ENCODE measurements at places on chromosomes 13 and 19.
A peak's percentile ranks its signal among the peaks of the same experiment; 100 is the strongest.

DNA sequence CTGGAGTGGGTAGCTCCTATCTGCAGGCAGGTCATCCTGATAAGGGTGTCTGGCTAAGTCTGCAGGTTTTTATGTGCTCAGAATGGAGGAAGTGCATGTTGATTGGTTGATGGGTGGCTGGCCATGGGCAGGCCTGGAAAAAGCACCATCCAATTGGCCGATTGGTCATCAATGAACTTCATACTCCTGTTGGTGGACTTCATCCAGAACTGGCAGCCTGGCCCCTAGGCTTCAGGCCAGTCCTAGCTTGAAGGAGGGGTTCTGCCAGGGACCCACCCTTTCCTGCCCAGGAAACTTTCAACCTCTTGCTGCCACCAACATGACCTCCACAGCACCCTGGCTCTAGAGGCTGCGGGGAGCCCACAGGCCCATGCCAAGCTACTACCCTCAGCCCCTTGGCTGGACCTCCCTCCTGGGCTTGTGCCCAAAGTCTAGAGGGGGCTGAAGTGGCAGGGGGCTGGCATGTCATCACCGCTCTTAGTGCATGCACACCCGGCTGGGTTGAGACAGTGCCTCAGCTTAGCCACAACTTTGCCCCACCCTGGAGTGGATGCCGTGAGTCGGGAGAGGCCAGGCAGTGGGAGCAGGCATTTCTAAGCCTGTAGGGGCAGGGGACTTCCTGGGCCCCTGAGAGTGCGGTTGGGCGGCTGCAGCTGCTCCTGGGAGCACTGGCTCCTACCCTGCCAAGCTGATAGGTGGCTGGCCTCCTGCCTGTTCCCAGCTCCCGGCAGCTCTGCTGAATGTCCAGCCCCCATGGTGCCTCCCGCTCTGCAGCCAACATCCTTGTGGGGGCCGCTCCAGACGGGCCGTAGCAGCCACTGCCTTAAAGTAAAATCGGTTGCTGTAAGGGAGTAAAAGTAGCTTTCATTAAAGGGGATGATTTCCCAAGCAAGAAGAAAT lies 13.2 kb downstream of the DNAJC15 start:
- DNase-seq = no peak

DNA sequence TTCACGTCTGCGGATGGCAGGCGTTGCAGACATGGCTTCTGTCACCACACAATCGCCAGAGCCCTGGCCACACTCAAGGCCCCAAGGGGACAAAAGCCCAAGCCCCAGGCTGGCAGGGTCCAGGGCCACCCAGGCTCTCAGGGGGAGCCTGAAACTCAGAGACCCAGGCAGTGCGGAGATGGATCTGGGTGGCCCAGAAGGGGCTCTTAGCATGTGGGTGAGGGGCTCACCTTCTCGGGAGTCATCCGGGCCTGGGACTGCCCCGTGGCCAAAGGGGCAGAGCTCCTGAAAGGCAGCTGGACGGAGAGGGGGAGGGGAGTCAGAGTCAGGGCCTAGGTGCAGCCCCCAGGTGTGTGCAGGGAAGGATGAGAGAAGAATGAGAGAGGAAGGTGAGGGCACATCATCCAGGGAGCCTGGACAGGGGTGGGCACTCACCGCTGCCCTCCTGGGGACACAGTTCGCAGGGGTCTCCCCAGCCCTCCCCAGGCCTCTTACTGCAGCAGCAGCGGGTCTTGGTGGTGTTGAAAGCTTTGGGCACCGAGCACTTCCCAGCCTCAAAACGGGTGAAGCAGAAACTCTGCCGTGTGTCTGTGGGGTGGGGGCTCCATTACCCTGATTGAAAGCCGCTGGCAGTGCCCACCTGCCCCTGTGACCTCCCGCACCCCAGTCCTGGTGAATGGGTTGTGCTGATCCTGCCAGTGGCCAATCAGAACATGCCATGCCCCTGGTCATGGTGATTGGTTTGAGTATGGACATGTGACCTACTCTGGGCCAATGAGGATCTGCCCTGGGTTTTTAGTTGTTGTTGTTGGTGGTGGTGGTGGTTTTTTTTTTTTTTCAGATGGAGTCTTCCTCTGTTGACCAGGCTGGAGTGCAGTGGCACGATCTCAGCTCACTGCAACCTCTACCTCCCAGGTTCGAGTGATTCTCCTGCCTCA lies 37.4 kb downstream of the CCL25 start:
- no peak for DNase-seq

DNA sequence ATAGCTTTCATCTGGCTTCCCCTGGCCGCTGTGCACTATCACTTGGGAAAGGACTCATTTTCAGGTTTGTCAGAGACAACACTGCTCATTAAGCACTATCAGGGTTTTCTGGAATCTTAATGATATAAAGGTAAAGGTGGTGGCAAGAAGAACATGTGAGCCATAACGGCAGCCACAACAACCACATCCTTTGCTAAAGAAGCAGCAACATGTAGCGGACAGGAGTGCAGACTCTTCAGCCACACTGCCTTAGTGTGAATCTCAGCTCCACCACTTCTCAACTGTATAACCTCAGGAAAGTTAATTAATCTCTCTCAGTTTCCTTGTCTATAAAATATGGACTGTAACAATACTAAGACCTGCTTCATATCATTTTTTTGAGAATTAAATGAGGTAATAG lies 24.1 kb upstream of the MIR17HG start:
- no peak for DNase-seq

DNA sequence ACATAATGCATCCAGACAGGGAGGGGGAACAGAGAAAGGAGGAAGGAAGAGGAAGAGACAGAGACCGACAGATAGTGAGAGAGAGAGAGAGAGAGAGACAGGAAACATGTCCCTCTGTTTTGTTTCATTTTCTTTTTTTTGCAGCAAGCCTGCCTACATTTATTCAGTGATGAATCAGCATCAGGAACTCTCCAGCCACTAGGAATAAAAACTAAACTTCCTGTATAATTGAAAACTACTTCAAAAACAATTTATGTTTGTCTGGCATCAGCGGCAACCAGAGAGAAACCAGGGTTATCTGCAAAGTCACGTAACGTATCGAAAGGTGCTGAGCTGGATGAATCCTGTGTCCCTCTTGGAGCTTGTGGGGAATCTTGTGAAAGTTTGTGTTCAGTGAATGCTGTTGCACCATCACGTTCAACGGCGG lies 148.6 kb upstream of the SOX21 start:
- DNase-seq = no peak

DNA sequence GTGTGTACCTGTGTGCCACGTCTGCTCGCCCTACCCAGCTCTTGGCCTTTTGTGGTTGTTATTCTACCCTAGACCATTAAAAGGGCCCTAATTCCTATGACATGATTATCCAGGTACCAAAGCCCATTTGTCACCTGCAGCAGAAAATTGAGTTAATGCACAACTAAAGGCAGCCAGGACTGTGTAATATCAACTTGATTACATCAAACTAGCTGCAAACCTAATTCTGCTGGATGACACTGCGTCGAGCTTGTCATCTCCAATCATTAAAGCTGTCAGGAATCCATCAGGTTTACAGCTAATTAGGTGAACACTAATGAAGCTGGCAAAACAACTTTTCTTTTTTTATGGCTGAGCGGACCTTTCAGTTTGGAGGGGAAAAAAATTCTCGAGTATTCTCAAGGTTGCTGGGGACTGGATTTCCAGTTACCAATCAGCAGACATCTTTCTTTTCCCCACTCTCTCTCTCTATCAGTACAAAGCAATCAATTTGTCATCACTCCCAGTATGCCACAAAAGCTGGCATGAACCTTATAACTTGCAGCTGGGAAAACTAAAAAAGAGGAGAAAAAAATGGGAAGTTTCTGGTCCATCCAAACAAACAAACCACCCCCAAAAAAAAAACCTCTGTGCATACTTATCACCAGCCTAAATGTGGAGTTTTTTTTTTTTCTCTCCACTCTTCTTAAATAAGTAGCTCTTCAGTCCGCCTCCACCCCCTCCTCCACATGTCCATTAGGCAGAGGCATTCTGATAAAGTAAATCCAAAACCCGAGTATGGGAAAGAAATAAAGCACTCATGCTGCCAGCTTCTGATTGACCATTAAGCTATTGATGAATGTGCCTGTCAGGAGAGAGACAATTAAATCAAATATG lies 2.8 kb downstream of the TSHZ3 start:
- DNase-seq = peak; percentile 5

- DNase-seq = no peak
Measured at GRCh38 chr19:48530066-48530720, 18.6 kb upstream of the LMTK3 start.

GRCh38 chr13:32409001-32409313 lies 19.0 kb downstream of the N4BP2L1 start:
- DNase-seq = no peak

- DNase-seq = no peak
Measured at GRCh38 chr13:80866921-80867320, 526.0 kb upstream of the SPRY2 start.

DNA sequence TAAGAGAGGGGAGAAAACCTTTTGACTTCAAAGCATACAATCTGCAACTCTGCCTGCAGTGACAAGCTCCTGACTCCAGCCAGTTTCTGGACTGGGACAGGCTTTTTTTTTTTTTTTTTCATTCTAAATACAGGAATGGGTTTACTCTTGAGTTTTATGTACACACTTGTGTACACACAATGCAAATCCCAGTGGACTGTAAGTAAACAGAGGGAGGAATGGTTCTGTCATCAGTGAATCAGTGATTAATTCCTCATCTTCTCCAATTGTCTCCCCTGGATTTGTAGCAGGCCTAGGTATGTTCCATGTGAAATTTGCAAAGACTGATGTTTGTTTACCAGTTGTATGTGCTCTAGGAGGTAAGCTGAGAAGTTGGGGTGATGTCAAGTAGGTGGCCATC lies 184.8 kb downstream of the SHISA2 start:
- DNase-seq = no peak

DNA sequence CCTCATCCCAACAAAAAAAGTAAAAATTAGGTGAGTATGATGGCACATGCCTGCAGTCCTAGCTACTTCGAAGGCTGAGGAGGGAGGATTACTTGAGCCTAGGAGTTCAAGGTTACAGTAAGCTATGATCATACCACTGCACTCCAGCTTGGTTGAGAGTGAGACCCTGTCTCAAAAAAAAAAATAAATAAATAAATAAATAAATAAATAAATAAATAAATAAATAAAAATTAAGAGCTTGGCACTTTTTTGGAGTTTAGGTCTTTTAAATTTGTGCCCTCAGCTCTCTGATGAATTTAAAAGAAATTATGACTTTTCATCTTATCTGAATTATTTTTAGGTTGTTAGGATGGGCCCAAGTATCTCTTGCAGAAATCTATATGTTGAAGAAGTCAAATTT lies 8.9 kb downstream of the ZNF420 start:
- DNase-seq = no peak

All from femur (tissue), 1 donor.